ENCODE measurements at places on chromosomes 11 and 22.

DNA sequence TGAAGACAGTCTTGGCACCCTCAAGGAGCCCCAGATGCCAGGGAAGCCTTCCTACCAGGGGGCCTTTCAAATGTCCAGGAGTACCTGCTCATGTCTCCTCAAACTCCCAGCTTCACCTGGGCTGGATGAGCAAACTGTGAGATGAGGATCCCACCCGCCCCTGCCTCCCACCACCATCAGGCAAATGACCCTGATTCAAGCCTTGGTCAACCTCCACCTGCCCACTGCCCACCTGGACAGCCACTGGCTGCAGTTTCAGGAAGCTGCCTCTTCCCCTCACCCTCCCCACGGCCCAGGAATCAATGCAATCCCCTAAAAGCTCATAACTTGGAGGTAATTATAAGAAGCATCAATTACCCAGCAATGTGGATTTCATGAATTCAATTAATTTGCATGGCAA, 122.7 kb downstream of the BUD13 start:
- DNase-seq, result no peak

GRCh38 chr22:45207533-45207932, 33.2 kb downstream of the KIAA0930 start:
- no peak for DNase-seq

DNA sequence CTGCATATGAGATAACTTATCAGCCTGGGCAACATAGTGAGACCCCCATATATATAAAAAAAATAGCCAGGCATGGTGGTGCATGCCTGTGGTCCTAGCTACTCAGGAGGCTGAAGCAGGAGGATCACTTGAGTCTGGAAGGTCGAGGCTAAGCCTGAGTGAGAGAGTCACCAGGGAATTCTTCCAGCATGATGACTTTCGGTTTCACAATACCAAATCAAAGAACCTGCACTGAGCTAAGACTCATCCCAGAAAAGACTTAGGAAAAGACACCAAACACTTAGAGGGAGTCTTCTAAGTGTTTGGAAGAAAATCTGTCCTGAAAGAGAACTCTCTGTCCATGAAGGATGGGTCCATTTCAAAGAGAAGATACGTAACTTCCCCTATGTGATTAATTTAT, 12.7 kb downstream of the STK33 start:
- DNase-seq, result peak; percentile 21

DNA sequence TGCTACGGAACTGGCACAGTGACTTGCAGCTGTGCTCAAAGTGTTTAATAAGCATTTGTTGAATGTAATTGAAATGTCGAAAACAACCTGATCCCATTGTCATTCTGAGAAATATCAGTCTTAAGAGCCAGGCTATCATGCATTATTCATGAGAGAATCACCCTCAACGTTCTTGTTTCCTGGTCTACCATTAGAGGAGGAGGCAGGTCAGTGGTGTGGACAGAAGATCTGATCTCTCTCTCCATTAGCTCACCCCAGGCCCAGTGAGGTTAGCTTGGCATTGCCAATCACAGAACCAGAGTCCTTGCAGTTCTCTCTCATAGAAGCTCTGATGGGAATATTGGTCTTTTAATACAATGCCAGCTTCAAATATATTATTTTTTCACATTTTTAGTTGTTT, 121.1 kb upstream of the SPON1 start:
- DNase-seq, result no peak

- no peak for DNase-seq
These were observed 5.3 kb upstream of the INS start for GRCh38 chr11:2166091-2166851.

DNA sequence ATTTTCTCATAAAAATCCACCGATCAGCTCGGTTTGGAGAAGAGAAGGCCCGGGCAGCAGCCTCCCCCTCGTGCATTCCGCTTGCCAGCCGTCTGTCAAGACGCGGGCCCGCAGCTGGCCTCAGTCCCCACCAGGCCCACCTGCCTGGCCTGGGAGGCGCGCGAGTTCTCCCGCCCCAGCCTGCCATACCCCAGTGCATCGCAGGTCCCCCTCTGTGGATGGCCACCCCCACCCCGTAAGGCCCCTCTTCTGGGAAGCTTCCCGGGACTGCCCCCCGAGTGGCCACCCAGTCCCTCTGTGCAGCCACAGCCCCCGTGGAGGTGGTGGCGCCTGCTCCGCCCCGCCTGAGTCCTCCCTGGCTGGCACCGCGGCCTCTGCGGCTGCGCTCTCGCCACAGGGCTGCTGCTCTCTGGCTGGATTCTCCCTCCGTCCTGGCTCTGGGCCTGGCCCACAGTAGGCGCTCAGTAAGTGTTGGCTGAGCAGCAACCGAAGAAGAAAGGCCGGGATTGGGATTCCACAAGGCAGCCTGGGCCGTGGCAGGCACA, 74.0 kb upstream of the TCF20 start:
- peak; percentile 37 for DNase-seq

DNA sequence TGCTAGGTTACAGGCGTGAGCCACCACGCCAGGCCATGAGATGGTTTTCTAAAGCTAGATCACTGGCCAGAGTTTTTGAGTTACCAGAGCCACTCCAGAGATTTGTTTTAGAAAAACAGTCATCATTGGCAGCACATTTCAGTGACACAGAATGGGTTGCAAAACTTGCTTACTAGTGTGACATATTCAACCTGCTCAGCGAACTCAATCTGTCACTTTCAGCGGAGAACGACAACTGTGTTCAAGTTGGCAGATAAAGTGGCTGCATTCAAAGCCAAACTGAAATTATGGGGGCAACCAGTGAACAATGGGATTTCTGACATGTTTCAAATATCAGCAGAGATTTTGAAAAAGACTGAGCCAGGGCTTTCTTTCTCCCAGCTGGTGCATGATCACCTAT, 456.3 kb upstream of the ISX start:
- DNase-seq, result no peak

DNA sequence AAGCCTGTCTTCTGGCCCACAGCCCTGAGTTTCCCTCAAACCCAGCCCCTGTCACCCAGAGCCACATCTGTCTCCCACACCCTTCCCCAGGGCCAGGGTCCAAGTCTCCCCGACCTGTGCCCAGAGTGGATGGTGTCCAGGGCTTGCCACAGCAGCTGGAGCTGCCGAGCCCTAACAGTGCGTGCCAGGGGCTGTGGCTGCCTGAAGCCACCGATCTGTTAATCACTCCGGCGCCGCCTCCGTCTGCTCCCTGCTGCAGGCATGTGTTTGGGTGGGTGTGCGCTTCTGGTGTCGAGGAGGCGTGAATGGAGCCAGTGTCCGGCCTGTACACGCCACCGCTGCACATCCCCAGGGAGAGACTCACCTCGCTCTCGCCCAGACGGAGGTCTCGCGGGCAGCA, 26.1 kb downstream of the SHISAL1 start:
- peak; percentile 84 for DNase-seq

- DNase-seq, result no peak
These were observed 430.4 kb downstream of the TBC1D22A start for GRCh38 chr22:47192651-47193437.

DNA sequence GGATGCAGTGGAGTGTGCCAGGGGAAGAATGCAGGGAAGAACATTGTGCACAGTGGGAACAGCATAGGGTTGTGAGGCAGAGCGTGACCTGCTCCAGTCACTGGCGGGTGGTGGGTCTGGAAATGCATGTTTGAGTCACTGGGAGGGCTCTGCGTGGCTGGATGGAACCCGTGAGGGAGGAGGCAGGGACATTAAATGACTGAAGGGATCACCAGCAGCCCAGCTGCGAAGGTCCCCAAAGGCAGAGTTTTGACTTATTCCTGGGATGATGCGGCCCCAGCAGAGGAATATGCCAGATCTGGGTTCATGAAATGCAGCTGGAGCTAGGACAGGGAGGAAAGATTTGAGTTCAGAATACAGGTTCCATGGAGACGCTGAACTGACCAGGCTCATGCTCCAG, 104.0 kb upstream of the FGF3 start:
- DNase-seq, result no peak

GRCh38 chr11:134497586-134497985, 85.5 kb upstream of the B3GAT1 start:
- no peak for DNase-seq
